NCI-H2029 (cell line): ENCODE measurements at places on chromosomes 7 and 10.
A peak's percentile ranks its signal among the peaks of the same experiment; 100 is the strongest.

GRCh38 chr10:76251841-76252671 is 820.6 kb downstream of the LRMDA start:
- no peak for DNase-seq

DNA sequence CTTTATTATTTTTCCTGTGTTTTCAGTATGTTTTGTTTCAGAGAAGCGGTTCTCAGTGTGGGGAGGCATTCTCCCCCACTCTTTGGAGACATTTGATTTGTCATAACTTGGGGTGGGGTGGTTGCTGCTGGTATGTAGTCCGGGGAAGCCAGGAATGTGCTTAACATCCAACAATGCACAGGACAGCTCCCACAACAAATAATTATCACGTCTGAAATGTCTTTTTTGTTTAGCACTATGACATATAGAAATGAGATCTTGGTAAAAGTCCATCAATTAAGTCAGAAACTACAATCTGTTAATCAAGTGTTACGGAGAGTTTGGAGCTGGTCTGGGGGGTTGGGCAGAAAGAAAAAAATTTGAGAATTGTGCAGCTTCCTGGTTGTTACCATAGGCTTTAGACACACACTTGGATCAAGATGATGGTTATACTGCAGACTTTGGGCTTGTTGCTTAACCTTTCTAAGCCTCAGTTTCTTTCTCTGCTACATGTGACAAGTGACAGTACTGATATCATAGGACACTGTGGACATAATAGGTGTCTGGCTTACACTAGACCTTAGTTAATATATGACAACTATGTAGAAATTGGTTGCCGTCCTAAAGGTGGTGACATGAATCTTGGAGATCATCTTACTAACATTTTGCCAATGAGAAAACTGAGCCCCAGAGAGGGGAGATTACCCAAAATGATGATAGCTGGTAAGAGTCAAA is 113.7 kb downstream of the LRMDA start:
- DNase-seq: no peak

DNA sequence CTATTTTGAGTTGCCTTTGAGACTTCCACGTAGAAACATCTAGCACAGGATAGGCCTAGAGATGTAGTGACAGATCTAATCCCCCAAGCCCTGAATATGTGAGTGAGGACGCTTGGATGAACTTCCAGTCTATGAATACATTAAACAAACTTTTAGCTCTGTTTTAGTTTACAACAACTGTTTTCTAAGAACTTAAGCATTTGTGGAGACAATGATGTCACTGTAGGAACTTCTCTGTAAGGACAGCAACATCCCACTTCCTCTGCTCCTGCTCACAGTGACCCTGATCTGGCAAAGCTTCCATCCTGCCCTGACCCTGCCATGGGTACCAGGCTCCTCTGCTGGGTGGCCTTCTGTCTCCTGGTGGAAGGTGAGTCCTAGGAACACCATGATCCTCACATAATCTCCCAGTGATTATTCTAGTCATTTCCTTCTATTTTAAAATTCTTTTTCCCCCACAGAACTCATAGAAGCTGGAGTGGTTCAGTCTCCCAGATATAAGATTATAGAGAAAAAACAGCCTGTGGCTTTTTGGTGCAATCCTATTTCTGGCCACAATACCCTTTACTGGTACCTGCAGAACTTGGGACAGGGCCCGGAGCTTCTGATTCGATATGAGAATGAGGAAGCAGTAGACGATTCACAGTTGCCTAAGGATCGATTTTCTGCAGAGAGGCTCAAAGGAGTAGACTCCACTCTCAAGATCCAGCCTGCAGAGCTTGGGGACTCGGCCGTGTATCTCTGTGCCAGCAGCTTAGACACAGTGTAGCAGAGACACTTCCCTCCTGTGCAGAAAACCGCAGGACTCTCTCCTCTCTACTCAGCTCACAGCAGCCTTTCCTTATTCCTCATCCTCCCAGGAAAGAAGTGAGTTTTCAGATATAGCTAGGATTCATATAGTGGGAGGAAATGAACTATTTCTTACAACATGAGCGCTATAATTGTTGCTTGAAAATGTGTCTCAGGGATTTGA is 194.4 kb upstream of the PRSS1 start:
- DNase-seq: no peak

- no peak for DNase-seq
Measured at GRCh38 chr10:129335942-129336341, 131.1 kb upstream of the MGMT start.

GRCh38 chr7:12557282-12557681 is 13.2 kb upstream of the SCIN start:
- no peak for DNase-seq

DNA sequence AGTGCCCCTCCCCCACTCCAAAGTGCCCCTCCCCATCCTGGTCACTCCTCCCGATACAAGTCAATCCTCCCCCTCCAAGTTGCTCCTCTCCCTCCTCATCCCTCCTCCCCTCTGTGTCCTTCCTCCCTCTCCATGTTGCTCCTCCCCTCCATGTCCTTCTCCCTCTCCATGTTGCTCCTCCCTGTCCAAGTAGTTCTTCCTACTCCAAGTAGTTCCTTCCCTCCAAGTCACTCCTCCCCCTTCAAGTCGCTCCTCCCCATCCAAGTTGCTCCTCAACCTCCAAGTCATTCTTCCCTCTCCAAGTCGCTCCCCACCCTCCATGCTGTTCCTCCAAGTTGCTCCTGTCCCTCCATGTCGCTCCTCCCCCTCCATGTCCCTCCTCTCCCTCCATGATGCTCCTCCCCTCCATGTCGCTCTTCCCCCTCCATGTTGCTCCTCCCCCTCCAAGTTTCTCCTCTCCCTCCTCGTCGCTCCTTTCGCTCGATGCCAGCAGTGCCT is 8.6 kb upstream of the WBP1L start:
- DNase-seq: no peak

DNA sequence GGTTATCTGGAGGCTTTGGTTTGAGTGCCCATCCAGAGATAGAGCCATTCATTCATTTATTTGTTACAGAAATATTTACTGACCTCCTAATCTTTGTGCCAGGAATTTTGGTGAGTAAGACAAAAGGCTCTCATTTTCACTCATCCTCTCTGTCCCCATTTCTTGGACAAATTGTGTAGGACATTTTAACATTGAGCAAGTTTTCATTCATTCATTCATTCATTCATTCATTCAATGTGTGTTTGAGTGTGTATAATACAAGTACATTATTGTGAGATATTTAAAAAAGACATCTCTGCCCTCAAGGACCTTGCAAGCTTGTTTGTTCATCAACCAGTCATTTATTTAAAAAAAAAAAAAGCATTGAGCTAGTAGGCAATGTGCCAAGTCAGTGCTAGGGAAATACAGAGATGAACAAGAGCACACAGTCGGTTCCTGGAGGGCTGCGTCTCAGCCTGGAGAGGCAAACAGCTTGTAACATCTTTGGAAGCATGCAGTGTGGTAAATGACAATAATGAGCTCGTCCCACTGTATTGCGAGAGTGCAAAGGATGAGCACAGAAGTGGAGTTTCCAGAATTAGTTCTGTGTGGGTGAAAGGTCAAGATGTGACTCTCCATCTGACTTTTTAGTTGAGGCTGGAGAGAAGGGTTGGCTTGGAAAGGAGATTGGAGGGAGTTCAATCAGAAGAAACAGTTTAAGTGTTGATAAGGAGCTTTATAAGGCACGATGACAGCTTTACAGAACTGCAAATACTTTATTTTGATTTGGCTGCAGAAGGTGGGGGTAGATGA is 50.5 kb upstream of the HBP1 start:
- peak; percentile 43 for DNase-seq

DNA sequence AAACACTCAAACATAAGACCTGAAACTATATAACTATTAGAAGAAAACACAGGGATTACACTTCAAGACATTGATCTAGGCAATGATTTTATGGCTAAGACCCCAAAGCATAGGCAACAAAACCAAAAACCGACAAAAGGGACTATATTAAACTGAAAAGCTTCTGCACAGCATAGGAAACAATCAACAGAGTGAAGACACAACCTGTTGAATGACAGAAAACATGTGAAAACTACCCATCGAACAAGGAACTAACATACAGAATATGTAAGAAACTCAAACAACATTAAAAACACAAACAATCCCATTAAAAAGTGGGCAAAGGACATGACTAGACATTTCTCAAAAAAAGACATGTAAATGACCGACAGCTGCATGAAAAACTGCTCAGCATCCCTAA is 109.0 kb downstream of the ALOX5 start:
- no peak for DNase-seq

GRCh38 chr10:99943908-99944307 is 65.8 kb downstream of the DNMBP start:
- no peak for DNase-seq

DNA sequence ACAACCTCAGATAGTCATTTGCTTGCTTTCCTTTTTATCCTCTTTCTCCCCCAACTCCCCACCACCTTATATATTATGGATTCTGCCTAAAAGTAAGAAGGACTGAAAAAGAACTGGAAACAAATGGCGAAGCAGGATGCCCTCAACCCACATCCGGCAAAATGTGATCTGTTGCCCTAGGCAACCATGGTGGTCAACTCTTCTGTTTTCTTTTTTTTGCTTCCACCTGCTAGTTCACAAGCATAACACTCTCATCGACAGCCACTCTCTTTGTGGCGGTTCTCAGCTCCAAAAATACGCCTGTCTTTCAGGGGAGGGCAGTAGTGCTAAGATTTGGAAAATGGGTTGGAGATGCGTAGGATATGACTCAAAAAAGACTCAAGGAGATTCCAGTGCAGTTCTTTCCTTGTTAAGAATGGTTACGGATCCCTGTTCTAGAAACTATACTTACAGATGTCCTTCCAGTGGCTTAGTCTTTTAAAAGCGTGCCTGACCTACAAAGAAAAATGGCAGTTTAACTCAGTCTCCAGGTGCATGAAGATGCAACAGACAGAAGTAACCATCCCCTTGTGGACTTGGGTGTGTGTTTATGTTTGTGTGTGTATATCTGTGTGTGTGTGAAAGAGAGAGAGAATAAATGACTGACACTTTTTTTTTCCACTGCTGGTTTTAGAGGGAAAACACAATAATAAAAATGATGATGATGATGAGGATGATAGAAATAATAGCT is 10.7 kb downstream of the APBB1IP start:
- no peak for DNase-seq

DNA sequence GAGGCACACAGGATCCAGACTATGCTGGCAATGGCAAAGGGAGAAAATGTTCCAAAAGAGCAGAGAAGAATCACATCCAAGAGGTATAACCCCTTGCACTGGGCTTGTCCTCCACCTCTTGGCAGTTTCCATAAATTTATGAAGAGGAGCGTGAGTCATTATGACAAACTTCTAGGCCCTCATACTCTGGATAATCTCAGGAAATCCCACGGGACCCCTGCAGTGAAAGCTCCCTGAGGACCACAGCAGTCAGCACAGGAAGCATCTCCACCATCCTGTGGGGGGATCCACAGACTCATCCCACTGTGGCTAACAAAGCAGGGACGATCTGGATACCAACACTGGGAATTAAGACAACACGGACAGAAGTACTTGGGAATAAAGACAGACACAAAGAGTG is 30.3 kb upstream of the GPAM start:
- DNase-seq: no peak

DNA sequence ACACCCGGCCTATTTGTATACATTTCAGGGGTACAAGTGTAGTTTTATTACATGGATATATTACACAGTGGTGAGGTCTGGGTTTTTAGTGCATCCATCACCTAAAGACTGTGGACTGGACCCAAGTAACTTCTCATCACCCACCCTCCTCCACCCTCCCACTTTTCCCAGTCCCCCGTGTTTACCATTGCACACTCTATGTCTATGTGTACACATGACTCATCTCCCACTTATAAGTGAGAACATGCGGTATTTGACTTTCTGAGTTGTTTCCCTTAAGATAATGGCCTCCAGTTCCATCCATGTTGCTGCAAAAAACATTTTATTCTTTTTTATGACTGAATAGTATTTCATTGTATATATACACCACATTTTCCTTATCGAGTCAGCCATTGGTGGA is 98.9 kb upstream of the WAC start:
- DNase-seq: no peak

- no peak for DNase-seq
Measured at GRCh38 chr7:68311958-68312357, 1286.3 kb upstream of the AUTS2 start.

DNA sequence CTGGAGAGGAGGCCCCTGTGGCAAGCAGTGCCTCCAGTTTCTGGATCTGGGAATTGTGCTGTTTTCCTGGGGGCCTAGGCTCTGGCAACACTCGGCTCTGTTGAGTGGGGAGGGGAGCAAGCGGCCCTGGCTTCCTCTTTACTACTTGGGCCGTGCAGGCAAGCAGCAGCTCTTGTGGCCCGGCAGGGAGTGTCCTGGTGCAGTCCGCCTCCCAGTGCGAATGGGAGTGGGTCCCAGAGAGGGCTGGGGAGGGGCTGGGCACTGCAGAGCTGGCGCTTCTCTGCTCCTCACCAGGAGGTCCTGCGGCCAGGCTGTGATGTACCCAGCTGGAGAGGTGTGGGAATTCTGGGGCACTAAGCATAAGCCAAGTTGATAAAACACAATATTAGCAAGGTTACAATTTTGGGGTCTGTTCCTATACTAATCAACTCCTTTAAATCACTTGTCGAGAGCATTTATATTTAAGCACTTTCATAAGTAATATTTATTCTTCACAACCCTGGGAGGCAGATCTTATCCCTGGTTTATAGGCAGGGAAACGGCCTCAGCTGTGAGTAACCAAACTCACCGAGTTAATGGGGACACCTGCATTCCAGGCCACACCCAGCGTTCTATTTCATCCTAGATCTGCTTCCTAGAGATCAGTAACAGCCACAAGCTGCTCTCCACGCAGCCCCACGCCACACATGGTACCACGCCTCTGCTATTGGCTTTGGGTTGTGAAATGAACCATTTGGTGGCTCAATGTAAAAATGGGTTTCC is 183.4 kb upstream of the PLXNA4 start:
- DNase-seq: no peak

DNA sequence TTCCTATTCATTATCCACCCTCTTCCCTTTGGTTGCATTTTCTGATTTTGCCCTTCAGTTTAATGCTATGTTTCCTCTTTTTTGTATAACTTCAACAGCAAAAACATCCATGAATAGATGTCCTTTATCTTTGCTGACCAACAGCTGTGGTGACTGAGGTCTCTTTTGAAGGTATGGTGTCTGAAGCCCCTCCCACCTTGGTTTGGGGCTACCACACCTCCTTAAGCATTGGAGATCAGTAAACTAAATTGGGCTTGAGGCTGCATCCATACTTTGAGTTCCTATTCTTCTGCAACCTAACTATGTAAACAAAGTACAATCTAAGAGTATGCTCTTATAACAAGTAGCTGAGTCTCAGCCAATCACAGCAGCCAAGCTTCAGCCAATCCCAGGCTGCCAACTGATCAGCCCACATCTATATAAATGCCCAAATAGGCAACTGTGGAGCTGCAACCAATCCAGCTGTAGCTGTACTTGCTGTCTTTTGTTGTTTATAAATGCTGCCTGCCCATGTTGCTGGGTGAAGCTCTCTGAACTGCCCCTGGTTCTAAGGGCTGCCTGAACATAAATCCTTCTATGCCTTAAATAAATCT is 69.4 kb upstream of the PDLIM1 start:
- peak; percentile 29 for DNase-seq

- DNase-seq: no peak
Measured at GRCh38 chr10:124563320-124564040, 101.9 kb downstream of the LHPP start.
